Neuronal stem cell (in vitro differentiated cells): ENCODE measurements at places on chromosomes 3 and 15.

- H3K27ac ChIP-seq, result no peak overlapping the region
- no peaks in the 10 kb centered on the region for H3K4me1 ChIP-seq
- no peak overlapping the region for H3K4me3 ChIP-seq
- H3K36me3 ChIP-seq, result no peaks in the 10 kb centered on the region
- H3K27me3 ChIP-seq, result no peaks in the 10 kb centered on the region
- DNase-seq, result no peak
These were observed 155.6 kb upstream of the NR2E3 start for GRCh38 chr15:71654720-71655174.

- peak overlapping the region; percentile 84 for H3K27ac ChIP-seq
- H3K4me1 ChIP-seq, result peaks cover 4% of the 10 kb centered on the region
- H3K27me3 ChIP-seq, result no peaks in the 10 kb centered on the region
- H3K4me3 ChIP-seq, result peak overlapping the region; percentile 98
- DNase-seq, result peak; percentile 46
These were observed 577 bp downstream of the ZNF148 start for GRCh38 chr3:125374501-125374995.

- DNase-seq, result no peak
- no peaks in the 10 kb centered on the region for H3K4me1 ChIP-seq
- no peak overlapping the region for H3K27ac ChIP-seq
- no peaks in the 10 kb centered on the region for H3K27me3 ChIP-seq
- H3K36me3 ChIP-seq, result no peaks in the 10 kb centered on the region
These were observed 130.9 kb upstream of the BHLHE40 start for GRCh38 chr3:4848176-4848825.

- H3K36me3 ChIP-seq, result no peaks in the 10 kb centered on the region
- H3K4me1 ChIP-seq, result peaks cover 4% of the 10 kb centered on the region
- H3K27me3 ChIP-seq, result no peaks in the 10 kb centered on the region
- H3K27ac ChIP-seq, result peak overlapping the region; percentile 88
These were observed 703 bp downstream of the PEAK1 start for GRCh38 chr15:77418966-77419835.

- no peaks in the 10 kb centered on the region for H3K27me3 ChIP-seq
- H3K4me3 ChIP-seq, result no peak overlapping the region
- no peaks in the 10 kb centered on the region for H3K4me1 ChIP-seq
- H3K27ac ChIP-seq, result no peak overlapping the region
These were observed 35.4 kb upstream of the CORO2B start for GRCh38 chr15:68543165-68544008.

GRCh38 chr3:132867956-132868355 is 145.7 kb upstream of the NPHP3 start:
- H3K27me3 ChIP-seq, result no peaks in the 10 kb centered on the region
- DNase-seq, result no peak
- H3K27ac ChIP-seq, result no peak overlapping the region
- no peaks in the 10 kb centered on the region for H3K36me3 ChIP-seq

DNA sequence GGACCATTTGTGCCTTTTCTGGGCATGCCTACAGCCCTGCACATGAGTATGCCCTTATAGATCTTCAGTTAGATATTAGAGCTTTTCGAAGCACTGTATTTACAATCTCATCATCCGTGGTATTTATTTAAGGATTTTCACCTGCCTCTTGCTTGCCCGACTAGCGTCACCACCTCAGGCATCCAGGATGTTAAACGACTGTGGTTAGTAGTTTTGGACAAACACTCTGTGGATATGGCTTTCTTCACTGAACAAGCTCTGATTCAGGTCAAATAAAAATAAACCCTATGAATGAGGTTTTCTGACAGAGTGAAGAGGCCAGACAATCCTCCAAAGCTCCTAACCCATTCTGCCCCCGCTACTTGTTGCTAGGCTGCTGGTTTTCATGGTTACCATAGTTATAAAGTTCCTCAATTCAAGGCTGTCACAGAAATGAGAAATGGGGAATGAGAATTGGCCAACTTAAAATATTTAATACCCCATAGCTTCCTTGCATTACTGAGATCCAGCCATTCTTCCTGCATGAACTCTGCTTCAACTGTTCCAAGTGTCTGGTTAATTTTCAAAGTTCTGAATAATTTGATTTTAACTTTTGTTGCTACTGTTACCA is 440.1 kb downstream of the GABRG3 start:
- DNase-seq, result no peak
- H3K27ac ChIP-seq, result no peak overlapping the region
- no peaks in the 10 kb centered on the region for H3K4me1 ChIP-seq
- H3K27me3 ChIP-seq, result no peaks in the 10 kb centered on the region

GRCh38 chr3:124928333-124929202 is 6.0 kb downstream of the MUC13 start:
- H3K4me1 ChIP-seq, result no peaks in the 10 kb centered on the region
- H3K27ac ChIP-seq, result no peak overlapping the region
- H3K4me3 ChIP-seq, result no peak overlapping the region
- no peaks in the 10 kb centered on the region for H3K36me3 ChIP-seq
- H3K27me3 ChIP-seq, result peaks cover 26% of the 10 kb centered on the region
- DNase-seq, result peak; percentile 54

GRCh38 chr3:193777524-193777923 is 184.5 kb downstream of the OPA1 start:
- no peak overlapping the region for H3K4me3 ChIP-seq
- peaks cover 48% of the 10 kb centered on the region for H3K27me3 ChIP-seq
- no peak for DNase-seq
- peaks cover 53% of the 10 kb centered on the region for H3K4me1 ChIP-seq

GRCh38 chr3:59508273-59508672 is 458.4 kb upstream of the CFAP20DC start:
- H3K27ac ChIP-seq, result no peak overlapping the region
- H3K27me3 ChIP-seq, result no peaks in the 10 kb centered on the region
- H3K4me1 ChIP-seq, result peaks cover 3% of the 10 kb centered on the region
- H3K4me3 ChIP-seq, result no peak overlapping the region
- H3K36me3 ChIP-seq, result no peaks in the 10 kb centered on the region

DNA sequence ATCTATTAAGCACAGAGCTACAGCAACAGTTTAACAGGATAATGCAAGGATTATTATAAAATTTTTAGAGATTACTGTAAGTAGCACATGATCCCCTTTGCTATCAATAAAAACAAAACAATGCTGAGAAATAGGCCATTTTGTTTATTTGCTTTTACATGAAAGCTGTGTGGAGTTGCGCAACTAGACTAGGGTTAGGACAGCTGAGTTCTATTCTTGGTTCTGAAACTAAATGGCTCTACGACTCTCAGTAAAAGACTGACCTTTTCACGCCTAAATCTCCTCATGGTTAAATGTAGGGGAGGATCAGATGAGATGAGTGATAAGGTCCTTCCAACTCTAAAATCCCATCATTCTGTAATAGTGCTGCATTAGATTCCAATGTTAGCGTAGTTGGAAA is 25.0 kb downstream of the KCNMB2 start:
- no peaks in the 10 kb centered on the region for H3K4me1 ChIP-seq
- no peaks in the 10 kb centered on the region for H3K27me3 ChIP-seq
- DNase-seq, result no peak
- no peak overlapping the region for H3K4me3 ChIP-seq
